Fibroblast of skin of left quadriceps (primary cell): ENCODE measurements at places on chromosomes 4 and X.

GRCh38 chr4:98110929-98111328 lies 32.3 kb downstream of the STPG2 start:
- DNase-seq = no peak

GRCh38 chrX:102712216-102712966 lies at the start of gene GPRASP2:
GPRASP2 (plus strand) TSS chrX:102712448; CDS start chrX:102714870, 2,422 bp downstream.
- no peak for DNase-seq

GRCh38 chrX:40871385-40872082 lies 136.2 kb upstream of the MED14 start:
- DNase-seq = peak; percentile 37

DNA sequence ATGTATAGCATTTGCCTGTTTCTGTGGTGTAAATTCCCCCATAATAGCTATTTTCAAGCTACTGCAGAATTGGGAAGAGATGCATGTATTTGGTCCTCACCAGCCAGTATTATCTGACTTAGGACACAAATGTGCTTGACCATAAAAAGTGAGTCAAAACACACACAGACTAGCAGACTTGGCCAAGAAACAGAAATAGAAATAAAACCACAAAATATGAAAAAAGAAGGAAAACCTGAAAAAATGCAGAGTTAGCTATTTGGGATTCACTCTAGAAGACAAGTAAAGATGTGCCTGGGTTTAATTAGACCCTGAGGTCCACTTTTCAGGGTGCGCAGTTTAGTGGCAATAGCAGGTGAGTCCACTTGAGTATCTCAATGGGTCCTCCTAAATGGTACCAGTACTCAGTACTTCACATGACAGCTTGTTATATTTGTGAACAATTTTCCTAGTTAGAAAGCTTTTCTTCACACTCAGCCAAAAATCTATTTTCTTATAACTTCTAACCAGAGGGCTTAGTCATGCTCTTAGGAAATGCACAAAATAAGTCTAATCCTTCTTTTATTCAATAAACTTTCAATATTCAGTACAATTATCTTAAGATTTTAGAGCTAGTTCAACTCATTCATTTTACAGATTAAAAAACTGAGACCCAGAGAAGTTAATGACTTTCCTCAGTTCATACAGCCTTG lies 108.7 kb upstream of the JADE1 start:
- DNase-seq = no peak

DNA sequence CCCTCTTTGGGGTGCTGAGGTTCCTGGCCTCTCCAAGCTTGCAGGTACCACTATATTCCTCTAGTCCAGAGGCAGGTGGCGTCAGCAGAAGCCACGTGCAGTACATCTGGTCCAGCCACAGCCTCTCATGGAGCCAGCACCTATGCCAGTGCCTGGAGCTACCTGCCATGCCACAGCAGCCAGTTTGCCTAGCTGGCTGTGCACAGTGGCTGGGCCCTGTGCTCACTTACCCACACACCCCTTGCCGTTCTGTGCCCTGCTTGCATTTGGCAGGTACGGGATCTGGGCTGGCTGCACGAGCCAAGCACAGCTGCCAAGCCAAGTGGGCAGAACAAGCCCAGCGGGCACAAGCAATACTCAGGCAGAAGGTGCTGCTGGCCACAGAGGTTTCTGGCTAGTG lies 601.1 kb downstream of the EPHA5 start:
- DNase-seq = no peak

GRCh38 chr4:78020677-78021076 lies 36.4 kb upstream of the FRAS1 start:
- DNase-seq = no peak

DNA sequence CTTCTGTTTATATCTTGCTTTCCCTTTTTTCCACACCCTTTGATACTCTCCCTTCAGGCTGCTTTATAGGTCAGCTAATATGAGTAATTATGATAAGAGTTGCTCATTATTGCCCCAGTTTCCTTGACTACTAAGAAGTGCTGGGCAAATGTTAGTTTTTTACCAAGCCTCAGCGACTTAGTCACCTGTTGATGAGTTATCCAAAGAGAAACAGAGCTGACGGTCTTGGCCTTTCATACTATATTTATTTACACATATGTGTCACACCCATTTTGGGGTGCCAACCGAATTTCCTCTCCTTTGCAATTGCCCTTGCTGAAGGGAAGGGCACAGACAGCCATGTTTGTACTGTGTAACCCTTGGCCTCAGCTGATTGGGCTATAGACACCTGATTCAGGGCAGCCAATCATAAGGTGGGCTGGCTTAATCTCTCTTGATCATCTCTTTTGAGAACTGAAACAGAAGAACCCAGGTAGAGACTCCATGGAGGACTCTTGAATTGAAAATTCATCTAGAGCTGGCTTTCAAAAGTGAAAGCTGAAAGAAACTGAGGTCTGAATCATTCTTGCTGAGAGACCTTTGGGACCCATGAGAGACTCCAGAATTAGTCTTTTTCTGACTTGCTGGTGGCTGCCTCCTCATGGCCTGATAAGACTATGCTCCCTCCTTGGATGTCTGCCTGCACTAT lies 111.7 kb upstream of the RPS6KA3 start:
- DNase-seq = no peak

DNA sequence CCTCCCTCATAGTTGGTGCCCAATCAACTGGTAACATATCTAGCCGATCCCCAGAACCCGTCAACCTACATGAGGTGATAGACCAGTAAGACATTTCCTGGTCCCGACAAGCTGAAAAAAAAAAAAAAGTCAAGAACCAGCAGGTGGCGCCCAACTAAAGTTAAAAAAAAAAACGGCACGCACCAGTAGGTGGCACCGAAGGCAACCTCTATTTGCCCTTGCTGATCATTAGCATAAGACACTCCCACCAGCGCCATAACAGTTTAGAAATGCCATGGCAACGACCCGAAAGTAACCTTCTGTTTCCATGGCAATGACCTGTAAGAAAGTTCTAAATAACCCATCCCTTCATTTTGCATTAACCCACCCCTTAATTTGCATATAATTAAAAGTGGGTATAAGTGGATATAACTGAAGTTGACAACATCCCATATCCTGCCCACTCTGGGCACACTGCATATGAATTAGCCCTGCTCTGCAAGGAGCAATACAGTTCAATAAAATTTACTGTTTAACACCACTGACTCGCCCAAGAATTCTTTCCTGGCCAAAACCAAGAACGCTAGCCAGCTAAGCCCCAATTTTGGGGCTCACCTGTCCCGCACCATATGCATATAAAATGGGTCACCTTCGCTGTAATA lies 83.9 kb upstream of the SPANXB1 start:
- DNase-seq = peak; percentile 21

GRCh38 chr4:5812506-5813229 lies 80.2 kb downstream of the CRMP1 start:
- DNase-seq = peak; percentile 41

- DNase-seq = no peak
Observed at GRCh38 chr4:10405672-10406071, 51.6 kb downstream of the ZNF518B start.

DNA sequence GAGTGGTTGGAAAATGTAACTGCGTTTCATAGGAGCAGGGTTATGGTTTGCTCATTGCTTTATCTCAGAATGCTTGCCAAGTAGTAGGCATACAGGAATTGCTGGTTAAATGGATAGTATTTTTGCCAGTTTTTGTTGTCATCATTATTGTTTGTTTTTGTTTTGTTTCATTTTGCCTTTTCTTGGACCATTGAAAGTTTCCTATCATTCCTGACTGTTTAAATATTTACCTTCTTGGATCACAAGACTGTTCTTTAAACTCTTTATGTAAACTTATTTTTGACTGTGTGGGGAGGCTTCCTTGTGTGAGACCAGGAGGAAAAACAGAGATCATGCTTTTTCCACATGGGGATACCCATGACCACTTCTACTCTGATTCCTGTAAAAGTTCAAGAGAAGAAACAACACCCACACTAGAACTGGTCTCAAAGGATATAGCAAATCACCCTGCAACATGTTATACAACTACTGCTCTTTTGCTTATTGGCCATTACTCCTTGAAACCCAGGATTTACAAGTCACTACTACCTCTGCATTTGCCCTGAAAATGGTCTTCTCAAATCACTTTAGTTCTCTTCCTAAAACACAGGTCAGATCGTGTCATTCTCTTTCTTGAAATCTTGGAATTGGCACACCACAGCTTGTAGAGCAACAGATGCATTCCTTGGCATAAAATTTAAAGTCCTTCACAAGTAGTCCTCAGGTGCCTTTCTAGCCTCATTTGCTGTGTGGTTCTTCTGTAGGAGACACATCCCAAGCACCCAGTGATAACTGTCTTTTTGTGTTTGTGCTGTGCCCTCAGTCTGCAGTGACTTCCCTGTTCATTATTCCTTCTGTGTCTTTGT lies 51.3 kb downstream of the FNIP2 start:
- DNase-seq = no peak

DNA sequence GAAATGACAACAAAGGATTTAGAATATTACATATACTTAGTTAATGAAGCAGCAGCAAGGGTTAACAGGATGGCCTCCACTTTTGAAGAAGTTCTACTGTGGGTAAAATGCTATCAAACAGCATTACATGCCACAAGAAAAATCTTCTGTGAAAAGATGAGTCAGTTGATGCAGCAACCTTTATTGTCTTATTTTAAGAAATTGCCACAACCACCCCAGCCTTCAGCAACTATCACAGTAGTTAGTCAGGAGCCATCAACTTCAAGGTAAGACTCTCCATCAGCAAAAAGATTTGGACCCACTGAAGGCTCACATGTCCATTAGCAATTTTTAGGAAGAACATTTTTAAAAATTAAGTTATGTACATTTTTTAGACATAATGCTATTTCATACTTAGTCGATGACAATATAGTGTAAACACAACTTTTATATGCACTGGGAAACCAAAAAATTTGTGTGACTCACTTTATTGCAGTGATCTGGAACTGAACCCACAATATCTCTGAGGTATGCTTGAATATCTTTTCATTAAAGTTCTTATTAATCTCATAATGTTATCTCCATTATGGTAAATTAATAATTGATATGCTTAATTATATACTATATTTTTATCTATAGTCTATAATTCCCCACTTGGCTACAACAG lies 81.2 kb downstream of the SPCS3 start:
- DNase-seq = peak; percentile 67

DNA sequence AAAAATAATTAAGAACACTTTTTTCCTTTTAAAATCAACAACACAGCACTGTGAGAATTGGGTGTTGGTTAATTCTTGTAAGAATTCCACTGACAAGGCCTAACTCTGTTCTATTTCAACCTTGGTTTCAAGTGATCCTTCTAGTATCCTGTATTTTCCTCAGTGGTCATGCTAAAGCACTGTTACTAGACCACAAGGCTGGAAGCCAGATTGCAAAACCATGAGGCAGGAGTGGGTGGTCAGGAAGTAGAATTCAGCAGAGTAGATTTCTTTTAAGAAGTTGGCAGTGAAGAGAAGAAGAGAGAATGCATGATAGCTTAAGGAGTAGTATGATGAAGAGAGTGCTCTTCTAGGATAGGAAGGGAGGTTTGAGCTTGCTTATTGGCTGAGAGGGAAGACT lies 71.6 kb upstream of the LEF1 start:
- peak; percentile 21 for DNase-seq

DNA sequence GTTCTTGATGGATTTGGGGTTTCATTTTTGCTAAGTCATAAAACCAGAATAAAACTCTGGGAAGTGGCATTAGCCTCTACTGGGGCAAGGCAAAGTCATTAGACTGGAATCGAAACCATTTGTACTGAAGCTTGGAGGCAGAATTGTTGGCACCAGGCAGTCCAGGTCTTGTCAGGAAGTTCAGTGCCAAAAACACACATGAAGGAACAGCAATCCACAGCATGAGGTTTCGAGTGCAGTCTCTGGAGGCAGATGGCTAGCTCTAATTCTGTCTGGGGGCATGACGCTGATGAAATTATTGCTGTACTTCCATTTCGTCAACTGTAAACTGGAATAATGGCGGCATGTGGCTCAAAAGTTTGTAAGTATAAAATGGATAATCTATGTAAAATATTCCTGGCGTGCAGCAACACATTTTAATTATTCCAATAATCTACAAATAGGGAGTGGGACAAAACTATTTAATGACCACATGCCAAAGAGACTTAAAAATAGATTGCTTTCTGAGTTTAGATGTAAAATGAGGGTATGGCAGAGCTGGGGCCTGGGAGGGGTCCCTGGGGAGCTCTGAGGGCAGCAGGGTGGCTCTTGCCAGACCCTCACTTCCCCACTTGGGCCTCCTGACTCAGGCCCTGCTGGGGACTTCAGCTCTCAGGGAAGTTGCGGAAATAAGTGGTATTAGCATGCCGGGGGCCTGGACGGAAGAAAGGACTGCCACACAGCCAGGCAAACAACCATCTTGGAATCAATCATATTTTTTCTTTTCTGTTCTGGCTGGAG lies 18.8 kb upstream of the CENPU start:
- no peak for DNase-seq

DNA sequence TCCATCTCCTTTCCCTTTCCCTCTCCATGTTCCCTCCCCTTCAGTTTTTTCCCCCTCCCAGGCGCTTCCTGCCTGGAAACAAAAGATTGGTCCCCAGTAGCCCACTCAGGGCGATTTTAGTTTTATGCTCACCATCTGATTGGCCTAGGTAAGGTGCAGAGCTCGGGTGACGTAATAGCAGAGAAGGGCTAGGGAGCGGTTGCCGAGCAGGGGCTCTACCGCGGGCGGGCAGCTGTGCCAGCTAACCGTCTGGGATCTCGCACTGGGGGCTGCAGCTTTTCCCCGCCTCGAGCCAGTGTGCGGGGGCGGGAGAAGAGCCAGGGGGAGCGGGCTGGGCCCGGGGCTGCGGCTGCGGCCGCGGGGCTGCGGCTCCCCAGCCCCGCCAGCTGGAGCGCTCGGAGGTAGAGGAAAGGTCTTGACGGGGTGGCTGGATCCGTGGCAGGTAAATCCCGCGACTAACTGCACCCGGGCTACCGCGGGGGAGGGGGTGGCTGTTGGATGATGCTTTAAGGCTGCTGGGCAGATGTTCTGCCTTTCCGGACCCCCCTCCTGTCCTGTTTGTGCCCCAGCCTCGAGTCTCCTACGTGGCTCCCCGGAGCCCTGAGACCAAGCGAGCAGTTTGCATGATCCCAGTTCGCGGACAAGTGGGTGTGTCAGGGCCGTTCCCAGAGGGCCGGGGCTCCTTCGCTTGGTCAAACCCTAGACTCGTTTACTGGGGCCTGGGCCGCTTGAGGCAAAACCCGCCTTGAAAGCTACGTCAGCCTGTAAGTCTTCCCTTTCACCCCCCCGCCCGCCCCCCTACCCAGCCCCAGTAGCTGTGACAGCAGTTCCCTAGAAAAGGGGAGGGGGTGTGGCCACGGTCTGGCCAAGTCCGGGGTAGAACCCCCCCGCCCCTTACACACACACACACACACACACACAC lies at the start of gene PAK3:
TSS of gene PAK3 (plus strand) at position 218 of the 922 bp plus-strand sequence. CDS start 26,913 bp downstream, outside the sequence.
- peak; percentile 46 for DNase-seq

DNA sequence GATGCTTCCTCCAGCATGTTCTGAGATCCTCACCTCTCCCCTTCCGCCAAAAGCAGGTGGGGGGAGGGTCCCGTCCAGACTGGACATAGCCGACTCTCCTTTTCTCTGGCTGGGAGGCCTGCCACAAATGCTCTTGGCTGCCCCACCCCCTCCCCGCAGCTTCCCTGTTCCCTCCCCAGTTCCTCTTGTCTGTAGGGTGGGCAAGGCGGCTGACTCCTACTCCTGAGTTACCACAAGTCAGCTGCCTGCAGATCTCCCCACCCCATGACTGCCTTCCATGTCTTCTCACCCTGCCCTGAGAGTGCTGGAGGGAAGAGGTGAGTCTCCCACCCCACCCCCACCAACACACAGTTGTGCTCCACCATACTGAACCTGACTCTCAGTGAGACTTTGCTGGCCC lies 2.9 kb downstream of the ATP6AP1 start:
- DNase-seq = no peak

GRCh38 chr4:41399231-41399630 lies 138.7 kb upstream of the LIMCH1 start:
- peak; percentile 46 for DNase-seq
